Activated T-helper 2 cell treated with anti-CD3 and anti-CD28 coated beads, Interferon-gamma antibody, Interleukin-2, Interleukin-4, amounts not matched to agents 10 μg/mL and 5 μg/mL and 100 μg/mL, durations not matched to agents 14 hours and 24 hours and 36 hours (primary cell): ENCODE measurements at places on chromosomes 2 and 18. TPM values are rescaled to one million over a fixed set of nuclear protein-coding genes. Genes with fewer than 3 reads are reported as not detected.

DNA sequence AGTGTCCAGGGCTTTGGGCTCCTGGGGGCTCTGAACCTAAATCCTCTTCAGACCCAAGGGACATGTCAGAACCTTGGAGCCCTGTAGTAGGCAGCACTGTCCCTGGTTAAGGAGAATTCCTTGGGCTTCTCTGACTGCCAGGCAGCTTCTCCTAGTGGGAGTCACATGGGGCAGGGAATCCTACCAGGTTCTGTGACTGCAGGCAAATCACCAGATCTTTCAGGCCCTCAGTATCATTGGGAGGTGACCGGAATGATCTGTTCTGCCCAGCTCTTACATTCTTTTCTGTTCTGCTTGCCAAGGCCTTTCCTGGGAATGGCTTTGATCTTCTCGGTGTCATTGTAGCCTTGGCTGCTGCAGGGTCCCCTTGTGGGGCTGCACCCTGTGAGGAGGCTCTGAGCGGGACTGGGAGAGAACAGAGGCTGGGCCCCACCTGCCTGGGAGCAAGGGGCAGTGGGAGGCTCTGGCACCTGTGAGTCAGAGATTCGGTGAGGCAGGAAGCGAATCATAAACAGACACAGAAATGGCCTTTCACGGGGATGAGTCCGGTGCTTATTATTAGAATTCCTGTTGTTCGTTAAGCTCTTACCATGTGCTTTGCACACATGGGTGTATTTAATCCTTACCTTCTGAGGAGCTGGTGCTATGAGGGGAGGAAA, 14.1 kb downstream of the CEP68 start:
- H3K36me3 ChIP-seq, result peaks cover 34% of the 10 kb centered on the region
- DNase-seq, result no peak
- H3K27ac ChIP-seq, result peak overlapping the region; percentile 50
- H3K27me3 ChIP-seq, result no peaks in the 10 kb centered on the region

ANKRD30B gene
- not detected in 2 replicates for total RNA-seq

GRCh38 chr2:240024766-240025165, 376 bp downstream of the NDUFA10 start:
- peaks cover 16% of the 10 kb centered on the region for H3K36me3 ChIP-seq
- peak overlapping the region; percentile 90 for H3K27ac ChIP-seq
- H3K27me3 ChIP-seq, result peaks cover 2% of the 10 kb centered on the region
- peak; percentile 17 for DNase-seq

DNA sequence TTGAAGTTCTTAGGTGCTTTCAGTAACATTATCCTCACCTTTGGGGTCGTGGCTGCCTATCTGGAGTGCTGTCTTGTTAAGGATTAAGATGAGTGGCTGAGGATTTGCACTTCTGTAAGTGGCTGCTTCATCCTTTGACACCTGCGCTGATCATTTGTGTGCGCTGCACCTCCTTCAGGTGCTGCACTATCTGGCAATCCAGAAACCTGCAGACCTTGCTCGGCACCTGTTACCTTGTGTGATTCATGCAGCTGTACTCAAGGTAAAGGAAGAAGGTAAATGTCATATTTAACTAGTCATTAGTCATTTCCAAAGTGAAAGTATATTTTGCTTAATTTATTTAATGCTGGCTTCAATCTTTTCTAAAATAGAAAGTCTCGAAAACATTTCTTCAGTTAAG, 110.3 kb downstream of the RAB3GAP1 start:
- H3K4me3 ChIP-seq, result no peak overlapping the region
- peaks cover 3% of the 10 kb centered on the region for H3K4me1 ChIP-seq
- H3K27ac ChIP-seq, result no peak overlapping the region
- H3K36me3 ChIP-seq, result peaks cover 64% of the 10 kb centered on the region
